Thymus (tissue), 14 donors: ENCODE measurements at places on chromosomes 11 and 22.

GRCh38 chr22:33492210-33492651, 428.0 kb downstream of the LARGE1 start:
- peak; percentile 15 for DNase-seq

DNA sequence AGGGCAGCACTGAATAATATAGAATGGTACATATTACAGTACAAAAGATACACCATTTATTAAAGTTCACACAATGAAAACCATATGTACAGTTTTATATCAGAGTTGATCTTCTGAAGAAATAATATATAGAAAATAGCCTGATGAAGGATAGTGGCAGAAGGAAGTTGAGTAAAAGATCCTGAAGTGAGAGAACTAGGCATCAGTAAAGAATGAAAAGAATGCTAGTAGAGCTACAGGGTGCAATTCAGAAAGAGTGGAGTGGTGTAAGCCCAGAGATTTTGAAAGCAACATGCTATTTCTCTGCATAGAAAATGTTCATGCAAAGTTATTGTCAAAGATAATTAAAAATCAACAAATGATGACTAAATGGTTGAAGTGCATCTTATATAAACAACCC, 1552.7 kb upstream of the TENM4 start:
- no peak for DNase-seq

- DNase-seq = no peak
These were observed 1380.6 kb upstream of the RAG2 start for GRCh38 chr11:37978647-37979046.

DNA sequence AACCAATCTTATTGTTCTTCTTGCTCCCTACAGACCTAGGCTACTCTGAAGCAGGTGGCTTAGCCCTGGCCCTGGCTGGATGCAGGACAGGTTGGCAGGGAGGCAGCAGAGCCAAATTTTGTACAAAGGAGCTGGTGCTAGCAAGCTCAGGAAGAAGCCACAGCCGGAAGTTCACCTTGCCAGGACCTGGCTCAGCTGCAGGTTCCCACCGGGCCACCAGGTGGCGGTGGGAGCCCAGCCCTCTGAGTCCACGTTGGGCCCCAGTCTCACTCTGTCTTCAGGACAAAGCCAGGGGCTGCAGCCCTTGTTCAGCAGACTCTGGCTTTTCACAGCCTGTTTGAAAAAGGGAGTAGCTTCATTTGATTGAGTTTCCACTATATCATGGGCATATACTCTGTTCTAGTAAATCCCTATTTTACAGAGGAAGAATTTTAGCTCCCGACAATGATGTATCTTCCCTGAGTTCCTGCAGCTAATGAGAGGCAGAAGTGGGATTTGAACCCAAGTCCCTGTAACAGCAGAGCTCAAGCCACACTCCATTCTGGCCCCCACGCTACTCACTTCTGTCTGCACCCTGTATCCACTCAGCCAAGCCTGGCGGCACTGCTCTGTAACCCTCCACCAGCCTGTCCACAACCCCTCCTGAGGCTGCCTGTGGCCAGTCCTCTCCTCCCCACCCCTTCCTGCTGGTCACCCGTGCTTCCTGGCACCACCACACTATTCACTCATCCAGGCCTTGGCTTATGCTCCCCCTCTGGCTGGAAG, 3.3 kb downstream of the TKFC start:
- peak; percentile 87 for DNase-seq

DNA sequence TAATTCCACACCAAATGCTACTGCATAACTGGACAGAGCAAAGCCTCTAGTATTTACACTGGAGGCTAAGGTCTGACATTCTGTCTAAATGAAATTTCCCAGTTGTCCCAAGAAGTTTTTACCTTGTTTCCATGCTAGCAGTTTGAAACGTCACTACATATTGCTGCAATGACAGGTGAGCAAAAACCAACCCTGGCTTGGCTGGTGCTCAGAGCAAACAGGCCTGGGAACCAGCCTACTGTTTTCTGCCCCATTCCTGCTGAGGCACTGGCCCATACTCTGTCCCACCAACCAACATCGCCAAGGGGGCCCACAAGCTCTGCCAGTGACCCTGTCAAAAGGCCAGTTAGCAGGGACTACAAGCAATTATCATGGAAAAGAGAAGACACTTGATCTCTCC, 131.1 kb downstream of the MPPED2 start:
- DNase-seq = no peak

DNA sequence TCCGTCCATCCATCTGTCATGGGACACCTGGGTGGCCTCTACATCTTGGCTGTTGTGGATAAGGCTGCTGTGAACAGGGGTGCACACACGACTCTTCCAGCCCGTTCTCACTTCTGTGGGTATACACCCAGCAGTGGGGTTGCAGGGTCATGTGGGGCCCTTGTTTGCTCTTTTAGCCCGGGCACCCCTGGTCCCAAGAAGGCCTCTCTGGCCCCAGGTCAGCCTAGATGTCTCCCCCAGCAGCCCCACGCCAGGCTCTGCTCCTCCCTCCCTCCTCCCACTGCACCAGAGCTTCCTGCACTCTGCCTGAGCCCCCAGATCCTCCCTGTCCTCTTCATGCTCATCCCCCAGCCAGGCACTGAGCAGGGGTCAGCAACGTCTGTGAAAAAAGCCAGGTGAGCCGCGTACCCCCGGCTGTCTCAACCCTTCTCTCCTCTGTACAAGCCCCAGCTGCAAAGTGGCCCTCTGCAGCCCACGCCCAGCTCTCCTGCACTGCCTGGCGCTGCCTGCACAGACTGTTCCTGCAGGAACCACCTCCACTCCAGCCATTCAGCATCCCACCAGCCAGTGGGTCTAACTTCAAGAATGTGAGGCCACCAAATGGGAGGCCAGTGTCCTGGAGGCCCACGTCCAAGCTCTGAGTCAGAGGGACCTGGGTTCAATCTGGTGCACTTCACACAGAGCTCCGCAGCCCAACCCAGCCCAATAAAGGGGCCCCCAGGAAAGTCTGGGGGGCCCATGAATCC, 1508.9 kb downstream of the BRD1 start:
- DNase-seq = no peak

DNA sequence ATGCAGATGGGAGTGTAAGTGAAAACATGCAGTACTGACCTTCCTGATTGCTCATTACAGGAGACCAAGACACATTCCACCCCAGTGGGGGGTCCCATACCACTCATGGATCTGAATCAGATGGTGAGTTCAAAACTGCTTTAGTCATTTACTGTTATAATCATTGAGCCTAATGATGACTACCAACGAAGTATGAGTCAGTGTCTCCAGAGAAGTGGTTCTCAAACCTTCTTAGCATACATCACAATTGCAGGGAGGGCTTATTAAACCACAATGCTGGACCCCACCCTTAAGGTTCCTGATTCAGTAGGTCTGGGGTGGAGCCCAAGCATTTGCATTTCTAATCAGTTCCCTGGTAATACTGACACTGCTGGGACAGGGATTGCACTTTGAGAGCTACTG, 75.8 kb downstream of the CD44 start:
- DNase-seq = no peak

GRCh38 chr22:43110444-43110926, at the start of gene BIK:
Gene BIK (plus strand): TSS chr22:43110750. CDS start chr22:43124023, 13,273 bp downstream.
- DNase-seq = no peak

DNA sequence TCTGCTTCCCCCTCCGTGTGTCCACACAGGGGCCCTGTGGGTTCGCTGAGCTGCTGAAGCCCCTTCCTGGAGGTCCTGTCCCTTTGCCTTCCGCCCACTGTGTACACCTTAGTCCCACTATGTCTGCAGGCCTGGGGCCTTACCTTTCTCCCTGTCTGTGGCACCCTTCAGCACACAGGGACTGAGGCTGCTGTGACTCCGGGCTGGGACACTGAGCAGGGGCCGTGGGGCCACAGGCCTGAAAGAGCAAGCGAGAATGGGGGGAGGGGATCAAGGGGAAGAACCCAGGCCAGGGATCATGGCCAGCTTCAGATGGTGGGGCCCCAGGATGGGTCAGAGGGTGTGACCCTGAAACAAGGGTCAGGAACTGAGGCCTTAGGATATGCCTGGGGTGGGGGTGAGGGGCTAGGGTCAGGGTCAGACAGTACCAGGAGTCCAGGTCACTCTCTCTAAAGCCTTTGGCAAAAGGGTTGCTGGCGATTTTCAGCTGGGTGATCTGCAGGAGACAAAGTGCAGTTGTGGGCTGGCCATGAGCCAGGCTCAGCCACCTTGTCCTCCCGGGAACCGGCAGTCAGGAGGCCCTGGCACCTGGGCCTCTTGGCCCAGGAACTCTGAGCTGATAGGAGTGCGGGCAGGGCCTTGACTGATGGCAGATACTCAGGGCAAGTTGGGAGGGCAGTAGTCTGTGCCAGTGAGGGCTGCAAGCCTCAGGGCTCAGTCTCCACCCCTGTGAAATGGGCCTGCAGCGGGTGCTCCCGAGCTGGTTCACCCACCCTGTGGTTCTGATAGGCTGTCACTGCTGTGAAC, 2.6 kb upstream of the NUDT8 start:
- no peak for DNase-seq

GRCh38 chr11:45659818-45660160, 5.6 kb downstream of the CHST1 start:
- DNase-seq = no peak

- peak; percentile 44 for DNase-seq
These were observed 6.7 kb upstream of the CCDC90B start for GRCh38 chr11:83292709-83293456.

GRCh38 chr11:74751303-74751702, 2.7 kb downstream of the RNF169 start:
- no peak for DNase-seq

DNA sequence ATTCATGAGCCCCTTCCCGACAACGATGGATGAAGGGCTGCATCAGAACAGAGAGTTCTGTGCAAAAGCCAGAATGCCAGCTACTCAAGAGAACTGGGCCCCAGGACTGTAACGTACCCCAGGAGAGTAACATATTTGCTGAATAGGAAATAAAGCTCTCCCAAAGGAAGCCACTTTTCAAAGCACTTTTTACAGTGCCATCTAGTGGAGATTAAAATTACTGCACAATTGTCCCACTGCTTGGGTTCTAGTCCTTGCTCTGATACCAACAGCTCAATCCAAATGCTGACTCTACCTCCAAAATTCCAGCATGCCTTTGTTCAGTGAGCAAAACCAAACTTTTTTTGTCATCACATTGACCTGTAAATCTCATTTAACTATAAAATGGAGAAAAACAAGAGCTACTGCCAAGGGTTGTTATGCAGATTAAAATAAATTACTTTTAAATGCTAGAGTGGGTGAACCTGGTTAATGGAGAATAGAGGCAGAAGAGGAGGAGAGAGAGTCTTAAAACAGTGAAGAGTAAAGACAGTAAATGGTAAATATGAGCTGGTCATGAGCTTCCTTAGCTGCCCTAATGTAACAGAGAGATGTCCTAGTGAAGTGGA, 87.6 kb upstream of the FSHB start:
- no peak for DNase-seq

- no peak for DNase-seq
These were observed 40.0 kb downstream of the DCUN1D5 start for GRCh38 chr11:103051981-103052380.

DNA sequence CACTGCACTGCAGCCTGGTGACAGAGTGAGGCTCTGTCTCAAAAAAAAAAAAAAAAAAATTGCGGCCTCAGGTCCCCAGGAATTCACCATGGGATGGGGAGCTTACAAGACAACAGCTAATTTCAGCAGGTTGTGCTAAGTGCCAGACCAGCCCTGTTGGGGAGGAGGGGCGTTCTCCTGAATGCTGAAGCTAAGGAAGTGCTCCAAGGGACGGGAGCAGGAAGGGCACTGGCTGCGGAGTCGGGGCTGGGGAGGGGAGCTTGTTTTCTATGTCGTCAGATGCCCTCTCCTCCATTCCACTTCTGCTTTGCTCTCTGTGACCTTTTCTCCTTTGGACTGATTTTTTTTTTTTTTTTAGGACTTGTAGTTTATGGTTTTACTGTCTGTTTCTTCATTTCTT, 4.5 kb downstream of the ADAMTS15 start:
- no peak for DNase-seq

GRCh38 chr11:126354631-126355323, 709 bp upstream of the ST3GAL4 start:
- no peak for DNase-seq

DNA sequence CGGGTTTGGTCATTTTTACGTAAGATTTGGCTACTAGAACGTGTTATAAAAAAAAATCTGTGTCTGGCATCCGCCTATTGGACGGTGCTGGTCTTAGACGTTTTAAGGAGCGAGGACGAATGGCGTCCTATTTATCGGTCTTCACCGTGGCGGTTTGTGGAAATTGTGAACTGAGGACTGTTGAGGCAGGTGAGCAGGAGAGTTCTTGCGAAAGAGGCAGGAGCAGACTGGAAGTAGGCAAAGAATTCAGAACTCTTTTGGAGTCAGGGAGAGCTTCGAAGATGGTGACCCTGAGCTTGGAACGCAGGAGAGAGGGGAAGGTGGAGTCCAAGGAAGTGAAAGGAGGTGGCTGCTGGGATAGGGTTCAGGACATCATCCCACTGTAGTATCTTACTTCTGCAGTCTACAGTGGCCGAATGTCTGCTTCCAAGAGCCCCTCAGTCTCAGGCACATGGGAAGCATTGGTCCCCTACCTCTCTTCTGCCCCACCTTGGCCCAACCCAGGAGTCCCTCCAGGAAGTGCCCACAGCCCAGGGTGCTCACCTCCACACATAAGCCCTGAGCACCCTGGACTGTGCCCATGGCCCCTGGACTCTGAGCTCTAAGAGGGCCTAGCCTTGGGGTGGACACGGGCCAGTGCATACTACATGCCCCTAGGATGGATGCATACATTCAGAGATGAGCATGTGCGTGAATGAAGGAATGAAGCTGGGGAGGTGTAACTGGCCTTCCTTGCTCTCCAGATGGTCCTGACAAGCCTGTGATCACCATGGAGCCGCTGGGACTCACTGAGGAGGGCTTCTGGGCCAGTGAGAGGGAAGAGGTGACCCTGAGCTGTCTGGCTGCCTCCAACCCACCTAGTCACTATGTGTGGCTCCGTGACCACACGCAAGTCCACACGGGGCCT, 3.7 kb downstream of the VSIG10L2 start:
- DNase-seq = no peak

DNA sequence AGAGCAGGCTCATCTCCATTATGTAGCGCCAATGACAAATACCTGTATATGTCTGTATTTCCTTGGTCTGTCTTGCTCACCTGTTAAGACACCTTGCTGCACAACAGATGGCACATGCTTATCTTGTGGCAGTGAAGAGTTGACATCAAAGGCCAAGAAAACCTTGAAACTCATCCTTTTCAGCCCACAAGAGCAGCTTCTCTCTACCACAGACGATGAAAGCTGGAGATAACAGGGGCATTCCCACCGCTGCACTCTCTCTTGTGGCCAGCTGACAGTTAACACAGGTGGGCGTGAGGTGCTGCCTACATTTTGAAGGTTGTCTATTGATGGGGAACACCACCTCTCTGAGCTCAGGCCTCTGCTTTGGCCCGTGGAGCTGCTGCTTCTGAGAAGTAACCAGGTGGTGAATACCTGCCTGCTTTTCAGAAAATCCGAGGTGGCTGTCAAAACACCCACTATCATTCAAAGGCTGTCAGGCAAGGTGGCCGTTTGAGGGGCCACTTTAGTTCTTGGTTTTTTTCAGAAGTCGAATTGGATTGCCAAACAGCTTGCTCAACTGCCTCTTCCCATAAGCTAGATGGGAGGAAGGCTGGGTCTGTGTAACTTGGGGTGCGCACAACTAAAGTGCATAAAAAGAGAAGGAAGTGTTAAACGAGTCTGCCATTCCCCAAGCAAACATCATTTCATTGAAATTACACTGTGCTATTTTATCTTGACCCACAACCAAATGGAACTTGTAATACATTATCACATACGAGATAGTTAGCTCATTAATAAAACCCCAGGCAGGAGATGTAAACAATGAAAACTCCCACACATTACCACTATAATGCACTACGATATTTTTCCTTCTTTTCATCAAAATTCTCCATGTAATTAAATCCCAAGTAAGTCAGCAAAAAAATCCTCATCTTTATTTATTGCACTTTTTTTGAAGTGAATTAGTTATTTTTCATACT, 87.1 kb upstream of the RAG2 start:
- DNase-seq = peak; percentile 88

- DNase-seq = no peak
These were observed 53.9 kb upstream of the ANO1 start for GRCh38 chr11:70024036-70024772.
